Stimulated activated CD4-positive, alpha-beta T cell treated with anti-CD3 and anti-CD28 coated beads, Interleukin-4, amount 100 ng/mL, for 24 hours (primary cell): ENCODE measurements at places on chromosomes 12 and 14.

DNA sequence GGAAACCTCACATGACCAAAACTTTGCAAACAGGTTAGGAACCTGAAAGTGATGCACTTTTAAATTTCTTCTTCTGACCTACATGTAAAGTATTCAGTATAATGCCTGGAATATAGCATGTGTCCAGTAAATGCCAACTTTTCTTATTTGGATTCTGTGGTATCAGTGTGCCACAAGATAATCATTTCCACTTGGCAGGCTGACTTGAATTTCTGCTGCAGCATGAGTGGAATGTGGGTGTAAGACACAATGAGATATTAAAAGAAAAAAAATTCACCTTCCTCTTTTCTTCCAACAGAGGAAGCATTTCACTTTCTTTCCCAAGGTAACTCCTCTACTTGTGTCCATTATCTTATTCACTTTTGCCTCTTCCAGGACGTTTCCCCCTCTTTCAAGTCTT lies 141.9 kb upstream of the PRKD1 start:
- no peak for DNase-seq

DNA sequence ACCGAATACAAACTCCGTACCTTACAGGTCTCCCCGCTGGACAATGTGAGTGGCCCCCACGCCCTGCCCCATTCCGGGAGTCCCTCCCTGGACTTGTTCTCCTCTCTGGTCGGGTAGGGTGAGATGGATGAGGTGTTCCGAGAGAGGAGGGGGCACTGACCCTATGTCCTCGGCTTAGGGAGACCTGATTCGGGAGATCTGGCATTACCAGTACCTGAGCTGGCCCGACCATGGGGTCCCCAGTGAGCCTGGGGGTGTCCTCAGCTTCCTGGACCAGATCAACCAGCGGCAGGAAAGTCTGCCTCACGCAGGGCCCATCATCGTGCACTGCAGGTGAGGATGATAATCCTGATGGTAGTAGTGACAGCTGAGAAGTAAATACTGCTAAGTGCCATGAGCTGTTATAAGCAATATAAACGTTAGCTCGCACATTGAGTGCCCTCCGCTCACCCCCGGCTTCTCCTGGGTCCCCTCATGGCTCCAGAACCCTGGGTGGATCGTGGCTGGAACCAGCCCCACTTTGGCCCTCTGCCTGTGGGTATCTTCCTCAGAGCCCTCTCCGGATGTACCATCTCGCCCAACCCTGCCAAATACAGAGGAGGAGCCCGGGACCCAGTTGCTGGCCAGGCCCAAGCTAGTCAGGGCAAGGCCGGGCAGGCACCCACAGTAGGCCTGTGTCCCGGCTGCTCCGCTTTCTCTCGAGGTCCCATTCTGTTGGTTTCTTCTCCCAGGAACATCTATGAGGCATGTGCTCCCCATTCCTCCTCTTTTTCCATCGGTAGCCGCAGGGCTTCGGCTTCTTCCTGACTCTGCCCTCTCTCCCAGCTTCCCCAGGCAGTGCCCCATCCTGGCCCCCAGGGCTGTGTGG lies 6.8 kb downstream of the PTPN6 start:
- DNase-seq = no peak

DNA sequence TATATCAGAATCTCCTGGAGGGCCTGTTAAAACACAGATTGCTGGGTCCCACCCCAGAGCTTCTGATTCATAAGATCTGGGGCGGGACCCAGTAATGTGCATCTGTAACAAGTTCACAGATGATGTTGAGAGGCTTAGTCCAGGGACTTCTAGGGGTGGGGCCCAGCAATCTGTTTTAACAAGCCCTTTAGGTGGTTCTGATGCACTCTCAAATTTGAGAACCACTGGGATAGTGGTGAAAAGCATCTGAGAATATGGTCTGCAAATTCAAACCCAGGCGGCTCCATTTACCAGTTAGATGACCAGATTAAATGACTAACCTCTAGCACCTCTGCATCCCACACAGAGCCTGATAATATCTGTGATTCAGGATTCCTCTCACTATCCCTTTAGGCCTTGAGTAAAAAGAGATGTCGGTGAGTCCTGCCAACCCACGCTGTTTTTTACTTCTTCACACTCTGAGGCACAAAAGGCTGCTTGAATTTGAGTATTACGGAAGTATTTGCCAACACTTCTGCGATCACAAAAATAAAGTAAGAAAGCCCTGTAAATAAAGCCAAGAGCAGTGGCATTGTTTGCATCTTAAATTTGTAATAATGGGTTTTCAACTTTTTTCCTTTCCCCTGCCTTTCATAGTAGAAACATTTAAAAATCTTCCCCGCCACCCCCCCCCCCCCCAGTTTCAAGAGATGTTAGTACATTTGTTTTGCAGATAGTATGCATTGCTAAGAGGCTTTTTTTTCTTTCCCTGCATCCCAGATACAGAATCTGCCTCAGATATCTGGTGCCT lies 1.8 kb upstream of the FRS2 start:
- no peak for DNase-seq

DNA sequence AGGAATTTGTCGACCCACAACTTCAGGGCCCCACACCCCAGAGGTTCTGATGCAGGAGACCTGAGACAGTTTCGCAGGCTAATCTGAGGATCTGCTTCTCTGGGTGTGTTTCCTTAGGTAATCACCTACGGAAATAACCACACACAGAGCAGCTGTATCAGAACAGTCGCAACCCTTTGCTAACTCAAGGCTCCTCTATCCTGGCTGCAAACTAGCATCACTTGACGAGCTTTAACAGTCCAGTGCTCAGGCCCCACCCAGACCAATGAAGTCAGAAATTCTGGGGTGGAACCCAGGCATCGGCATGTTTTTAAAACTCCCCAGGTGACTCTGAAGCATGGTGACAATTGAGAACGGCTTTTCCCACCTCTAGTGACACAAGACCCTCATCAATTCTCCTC lies 20.7 kb downstream of the SLC7A7 start:
- DNase-seq = no peak

DNA sequence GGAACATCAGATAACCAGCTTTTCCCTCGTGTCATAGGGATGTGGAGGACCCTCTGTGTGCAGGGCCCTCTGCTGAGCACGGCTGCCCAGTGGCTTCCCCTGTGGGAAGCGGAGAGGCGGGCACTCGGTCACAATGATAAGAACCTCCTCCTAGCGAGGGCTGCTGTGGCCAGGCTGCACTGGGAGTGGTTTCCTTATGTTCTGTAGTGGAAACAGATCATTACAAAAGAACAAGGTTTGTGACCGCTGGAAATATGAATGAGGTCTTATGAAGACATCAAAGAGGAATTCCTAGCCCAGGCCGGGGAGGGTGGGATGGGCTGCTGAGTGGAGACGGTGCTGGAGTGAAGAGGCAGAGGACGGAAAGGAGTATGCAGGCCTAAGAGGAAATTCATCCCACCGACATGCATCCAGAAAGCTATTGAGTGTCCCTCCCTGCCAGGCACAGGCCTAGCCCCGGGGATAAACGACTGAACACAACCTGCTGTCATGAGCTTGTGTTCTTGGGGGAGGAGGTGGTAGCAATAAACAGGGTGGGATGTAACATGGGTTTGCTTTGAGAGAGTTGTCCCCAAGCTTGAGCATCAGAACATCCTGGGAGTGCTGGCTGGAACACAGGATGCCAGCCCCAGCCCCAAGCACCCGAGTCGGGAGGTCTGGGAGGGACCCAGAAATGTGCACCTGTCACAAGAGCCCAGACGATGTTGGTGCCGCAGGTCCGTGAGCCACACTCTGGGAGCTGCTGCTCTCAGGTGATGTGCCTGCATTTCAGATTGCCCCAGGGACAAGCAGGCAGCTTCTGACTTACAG lies 37.5 kb downstream of the FZD10 start:
- DNase-seq = no peak

DNA sequence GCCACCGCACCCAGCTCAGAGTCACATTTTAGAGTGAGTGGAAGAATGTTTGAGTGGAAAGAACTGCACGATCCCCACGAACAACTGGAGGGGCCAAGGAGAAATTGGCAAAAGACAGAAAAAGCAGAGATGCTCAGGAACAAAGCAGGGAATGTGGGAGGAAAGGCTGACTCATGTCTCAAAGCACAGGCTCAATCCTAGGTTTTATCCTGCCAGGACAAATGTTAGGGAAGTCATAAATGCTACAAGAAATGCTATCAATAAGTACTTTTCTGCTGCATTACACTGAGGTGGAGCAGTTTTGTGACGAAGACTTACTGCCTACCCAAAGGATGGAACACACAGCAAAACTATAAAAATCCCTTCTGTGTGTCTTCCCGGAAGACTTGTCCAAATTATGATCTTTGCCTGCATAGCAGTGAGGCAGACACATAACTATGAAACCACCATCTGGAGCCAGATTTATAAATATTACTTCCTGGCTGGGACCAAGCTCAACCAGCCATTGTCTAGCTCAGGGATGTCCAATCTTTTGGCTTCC lies 26.7 kb downstream of the NIN start:
- DNase-seq = no peak

- DNase-seq = no peak
These were observed 531.7 kb upstream of the FLRT2 start for GRCh38 chr14:84998216-84998615.

DNA sequence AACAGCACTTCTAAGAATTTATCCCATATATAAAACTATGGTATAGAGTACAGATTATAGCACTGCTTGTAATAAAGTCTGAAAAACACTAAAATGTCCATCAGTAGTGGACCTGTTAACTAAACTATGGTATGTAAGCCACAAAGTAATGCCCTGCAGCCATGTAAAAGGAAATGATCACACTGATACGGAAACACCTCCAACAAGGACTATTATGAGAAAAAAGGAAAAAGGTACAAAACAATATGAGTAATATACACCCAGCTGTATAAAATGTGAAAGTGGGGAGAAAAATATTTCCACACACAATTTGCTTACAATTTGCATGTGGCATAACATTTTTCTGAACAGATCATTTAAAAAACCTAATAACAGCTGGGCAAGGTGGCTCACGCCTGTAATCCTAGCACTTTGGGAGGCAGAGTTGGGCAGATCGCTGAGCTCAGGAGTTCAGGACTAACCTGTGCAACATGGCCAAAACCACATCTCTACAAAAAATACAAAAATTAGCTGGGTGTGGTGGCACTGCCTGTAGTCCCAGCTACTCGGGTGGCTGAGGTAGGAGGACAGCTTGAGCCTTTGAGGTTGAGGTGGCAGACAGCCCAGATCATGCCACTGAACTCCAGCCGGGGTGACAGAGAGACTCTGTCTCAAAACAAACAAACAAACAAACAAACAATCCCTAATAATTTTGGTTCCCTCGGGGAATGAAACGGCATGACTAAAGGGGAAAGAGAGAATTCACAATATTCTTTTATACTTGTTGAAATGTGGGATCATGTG lies 250.5 kb downstream of the MED13L start:
- no peak for DNase-seq
